ENCODE measurements at places on chromosomes 13 and 19. TPM values are rescaled to one million over a fixed set of nuclear protein-coding genes. Genes with fewer than 3 reads are reported as not detected.

DNA sequence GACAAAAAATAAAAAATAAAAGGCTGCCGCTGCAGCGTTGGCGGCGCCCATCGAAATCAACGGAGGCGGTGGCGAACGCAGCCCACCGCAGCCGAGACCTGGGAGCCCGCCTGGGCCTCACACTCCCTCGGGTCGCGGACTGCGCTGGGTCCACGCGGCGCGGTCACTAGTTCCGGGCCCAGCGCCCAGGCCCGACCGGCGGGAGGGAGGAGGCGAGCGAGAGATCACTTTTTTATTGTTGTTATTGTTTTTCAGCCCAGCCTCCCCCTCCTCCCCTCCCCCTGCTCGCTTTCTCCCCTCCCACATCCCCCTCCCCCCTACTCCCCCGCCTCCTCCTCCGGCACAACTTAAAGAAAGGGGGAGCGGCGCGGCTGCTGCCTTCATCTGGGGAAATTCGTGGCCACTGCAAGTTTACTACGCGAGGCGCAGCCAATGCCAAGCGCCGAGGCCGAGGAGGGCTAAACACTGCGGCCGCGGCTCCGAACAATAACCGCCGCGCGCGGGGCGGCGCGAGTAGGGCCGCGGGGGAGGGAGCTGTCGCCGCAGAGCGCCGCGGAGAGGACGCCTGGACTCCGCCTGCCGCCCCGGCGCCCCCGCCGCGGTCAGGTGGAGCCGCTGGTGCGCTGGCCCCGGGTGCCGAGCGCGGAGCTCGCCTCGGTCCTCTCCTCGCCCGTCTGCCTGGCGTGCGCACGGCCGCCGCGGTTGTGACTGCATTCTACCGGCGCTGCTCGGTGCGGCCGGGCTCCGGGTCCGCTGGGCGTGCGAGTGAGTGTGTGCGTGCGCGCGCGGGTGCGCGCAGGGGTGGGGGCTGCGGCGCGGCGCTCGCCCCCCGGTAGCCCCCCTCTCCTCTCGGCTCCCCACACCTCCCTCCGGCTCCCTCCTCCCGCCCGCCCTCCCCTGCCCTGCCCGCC, 505 bp upstream of the ZIC2 start:
- peak; percentile 67 for DNase-seq

The KLF1 gene
- 0.24 TPM for total RNA-seq

- no peak for DNase-seq
These were observed 871 bp upstream of the ZNF583 start for GRCh38 chr19:56403261-56403660.

DNA sequence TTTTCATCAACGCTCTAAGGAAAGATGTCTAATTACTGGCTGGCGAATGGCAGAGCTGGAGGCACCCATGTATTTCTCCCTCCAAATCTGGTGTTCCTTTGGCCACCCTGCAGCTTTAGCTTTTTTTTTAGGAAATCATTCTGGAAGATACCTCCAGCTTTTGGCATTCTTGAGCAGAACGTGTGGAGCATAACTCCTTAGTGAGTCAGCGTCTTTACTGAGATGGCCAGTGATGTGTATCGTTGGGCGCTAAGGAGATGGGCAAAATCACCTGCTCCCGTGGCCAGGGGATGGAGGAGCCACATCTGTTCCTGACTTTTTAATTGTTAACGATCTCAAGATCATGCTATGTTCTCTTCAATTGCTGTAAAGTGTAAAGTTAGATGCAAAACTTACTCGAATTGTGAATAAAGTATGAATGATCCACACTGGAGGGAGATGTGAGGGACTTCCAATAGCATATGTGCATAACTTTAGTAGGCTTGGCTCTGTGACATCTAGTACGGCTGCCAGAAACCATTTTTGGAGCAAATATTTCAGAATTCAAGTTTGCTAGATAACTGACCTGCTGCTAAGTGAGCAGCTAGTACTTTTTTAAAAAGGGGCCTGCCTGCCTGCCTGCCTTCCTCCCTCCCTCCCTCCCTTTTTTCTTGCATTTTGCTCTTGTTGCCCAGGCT, 24.4 kb upstream of the C1QTNF9 start:
- no peak for DNase-seq

The CALR3 gene
- total RNA-seq, result 0.53 TPM

DNA sequence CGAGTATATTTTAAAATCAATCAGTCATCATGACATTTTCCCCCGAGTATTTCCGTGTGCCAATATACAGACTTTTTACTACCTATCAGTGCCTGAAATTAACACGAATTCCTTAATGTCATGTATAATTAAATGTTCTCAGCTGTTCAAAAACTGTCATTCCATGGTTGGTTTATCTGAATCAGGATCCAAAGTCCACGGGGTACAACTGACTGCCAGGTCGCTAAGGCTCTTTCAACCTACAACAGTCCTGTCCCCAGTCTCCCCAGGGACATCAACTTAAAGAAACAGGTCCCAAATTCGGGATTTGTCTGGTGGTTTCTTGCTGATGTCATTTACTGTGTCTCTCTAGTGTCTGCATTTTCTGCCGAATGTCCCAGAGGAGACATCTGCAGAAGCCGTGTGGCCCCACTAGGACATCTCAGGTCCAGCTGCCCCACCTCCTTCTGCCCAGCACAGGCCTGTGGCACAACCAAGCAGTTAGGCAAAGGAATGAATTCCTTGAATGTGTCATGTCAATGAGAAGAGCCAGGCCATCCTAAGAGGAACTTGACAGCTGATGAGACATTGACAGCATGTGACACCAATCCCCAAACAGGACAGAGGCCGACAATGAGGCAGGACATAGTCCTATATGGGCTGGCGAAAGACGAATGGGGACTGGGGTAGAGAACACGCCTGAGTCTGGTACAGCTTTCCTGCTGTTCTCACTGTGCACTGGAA, 109.5 kb downstream of the STK24 start:
- no peak for DNase-seq

Data from SK-MEL-5 (cell line).